ENCODE measurements at places on chromosomes 12 and 14.

DNA sequence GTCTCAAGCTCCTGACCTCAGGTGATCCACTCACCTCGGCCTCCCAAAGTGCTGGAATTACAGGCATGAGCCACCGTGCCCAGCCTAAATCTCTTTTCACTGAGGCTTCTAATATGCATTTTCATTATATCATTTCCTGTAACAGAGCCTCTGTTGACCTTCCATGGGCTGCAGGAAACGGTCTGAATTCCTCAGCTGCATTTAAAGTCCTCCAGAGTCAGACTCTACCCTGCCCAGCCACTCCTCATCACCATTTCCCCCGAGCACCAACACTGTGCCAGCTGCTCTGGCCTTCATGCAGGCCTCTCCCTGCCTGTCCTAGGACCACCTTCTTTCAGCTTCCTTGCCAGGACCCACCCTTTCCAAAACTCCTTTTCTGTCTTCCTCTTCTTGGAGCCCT, 9.8 kb upstream of the NFKBIA start:
- no peak for DNase-seq

GRCh38 chr12:70052931-70053497, 190.2 kb upstream of the CNOT2 start:
- no peak for DNase-seq

- DNase-seq, result no peak
Measured at GRCh38 chr14:75454963-75455546, 27.2 kb downstream of the JDP2 start.

DNA sequence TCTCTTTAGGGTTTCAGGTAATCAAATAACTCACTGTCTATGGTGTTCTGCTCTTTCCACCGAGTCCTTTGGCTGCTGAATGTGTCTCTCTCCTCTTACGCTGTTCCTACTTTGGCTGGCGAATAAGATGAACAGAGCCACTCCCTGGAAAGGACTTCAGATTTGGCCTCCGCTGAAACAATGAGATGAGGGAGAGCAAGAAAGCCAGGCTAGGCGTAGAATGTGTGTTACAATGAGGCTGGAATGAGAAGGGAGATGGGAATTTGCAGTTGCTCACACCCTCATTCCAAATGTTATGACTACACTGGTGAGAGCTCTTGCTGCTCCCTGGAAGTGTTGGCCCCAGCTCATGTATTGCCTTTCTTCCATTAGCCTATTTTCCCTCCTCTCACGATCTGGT, at the start of gene MFAP5:
TSS of gene MFAP5 (minus strand) at position 234 of the 400 bp plus-strand sequence. CDS start 722 bp downstream, outside the sequence.
- DNase-seq, result no peak

DNA sequence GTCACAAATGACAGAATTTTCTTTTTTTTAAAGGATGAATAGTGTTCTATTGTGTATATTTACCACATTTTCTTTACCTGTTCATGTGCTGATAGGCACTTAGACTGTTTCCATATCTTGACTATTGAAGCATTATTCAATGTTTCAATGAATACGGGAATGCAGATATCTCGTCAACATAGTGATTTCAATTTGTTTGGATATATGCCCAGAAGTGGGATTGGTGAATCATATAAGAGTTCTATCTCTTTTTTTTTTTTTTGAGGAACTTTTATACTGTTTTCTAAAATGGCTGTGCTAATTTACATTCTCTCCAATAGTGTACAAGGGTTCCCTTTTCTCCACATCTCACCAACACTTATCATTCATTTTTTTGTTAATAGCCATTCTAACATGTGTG, 97.9 kb upstream of the FAR2 start:
- no peak for DNase-seq

- DNase-seq, result no peak
Measured at GRCh38 chr14:97025722-97026121, 228.5 kb downstream of the VRK1 start.

DNA sequence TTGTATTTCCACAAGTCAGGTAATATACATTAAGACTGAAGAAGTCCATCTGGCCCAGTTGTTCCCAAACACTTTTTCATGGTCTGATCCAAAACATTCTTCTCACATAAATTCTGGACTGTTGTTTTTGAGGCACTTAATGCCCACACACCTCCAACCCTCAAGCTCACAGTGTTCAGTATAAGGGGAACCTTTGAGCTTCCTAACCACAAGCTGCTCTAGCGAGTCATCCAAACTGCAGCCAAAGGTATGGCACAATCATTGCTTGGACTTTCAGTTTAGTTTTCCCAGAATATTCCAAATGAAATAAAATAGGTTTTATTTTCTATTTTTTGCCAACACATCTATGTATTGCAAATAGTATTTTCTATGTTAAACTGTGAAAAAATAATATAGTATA, 103.0 kb downstream of the PUS7L start:
- no peak for DNase-seq

GRCh38 chr12:43551279-43551970, 578 bp downstream of the ADAMTS20 start:
- no peak for DNase-seq

DNA sequence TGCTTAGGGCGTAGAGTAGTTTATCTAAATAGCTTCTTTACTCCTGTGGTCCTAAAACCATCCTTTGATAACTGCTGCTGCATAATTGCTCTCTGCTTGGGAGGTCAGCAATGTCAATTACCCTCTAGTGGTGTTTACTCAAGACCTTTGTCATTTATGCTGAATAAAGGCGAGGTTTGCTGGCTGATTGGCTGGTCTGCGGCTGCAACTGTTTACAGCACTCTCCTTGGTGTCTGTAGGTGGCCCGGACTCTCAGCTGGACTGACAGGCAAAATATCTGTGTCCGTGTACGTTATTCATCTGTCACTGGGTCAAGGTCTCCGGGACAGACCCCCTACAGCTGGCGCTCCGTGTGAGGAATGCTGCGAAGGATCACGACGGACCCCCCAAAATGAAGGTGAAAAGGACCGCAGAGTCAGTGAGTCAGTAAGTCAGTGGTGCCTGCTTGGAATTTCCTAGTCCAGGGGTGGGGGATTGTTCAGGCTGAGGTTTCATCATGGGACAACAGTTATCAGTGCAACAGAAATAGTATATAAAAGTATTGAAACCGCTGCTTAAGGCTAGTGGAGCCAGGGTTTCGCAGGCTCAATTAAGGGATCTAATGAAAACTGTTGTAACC, 253.3 kb upstream of the DIO2 start:
- DNase-seq, result no peak

GRCh38 chr14:42316693-42317092, 710.0 kb downstream of the LRFN5 start:
- DNase-seq, result no peak
